ENCODE measurements at places on chromosomes 6 and 20.

- no peak for DNase-seq
Measured at GRCh38 chr6:129370268-129370916, 339.6 kb downstream of the ARHGAP18 start.

- no peak for DNase-seq
Measured at GRCh38 chr6:53358440-53359094, 9.8 kb upstream of the ELOVL5 start.

- DNase-seq, result no peak
Measured at GRCh38 chr6:50608421-50608820, 104.9 kb upstream of the TFAP2D start.

DNA sequence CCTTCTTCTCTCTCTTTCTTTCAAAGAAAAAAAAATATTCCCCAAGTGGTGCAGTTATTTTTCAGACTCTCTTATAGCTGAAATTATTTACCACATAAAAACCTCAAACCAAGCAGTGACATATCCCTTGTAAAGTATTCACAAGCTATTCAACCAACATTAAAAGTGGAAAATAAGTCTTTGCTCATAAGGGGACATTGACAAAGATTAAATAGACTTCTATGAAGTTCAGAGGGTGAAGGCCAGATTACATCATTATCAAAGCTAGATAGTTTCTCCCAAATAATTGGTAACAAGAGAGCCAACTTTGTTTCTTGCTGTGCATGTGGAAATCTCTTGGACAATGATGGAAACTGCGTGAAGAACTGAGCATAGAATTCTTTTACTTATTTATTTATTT, 379.8 kb upstream of the RSPO3 start:
- no peak for DNase-seq

- DNase-seq, result no peak
Measured at GRCh38 chr20:44861531-44862006, 23.9 kb upstream of the YWHAB start.

GRCh38 chr6:83221889-83222479, 28.8 kb downstream of the RWDD2A start:
- DNase-seq, result no peak

DNA sequence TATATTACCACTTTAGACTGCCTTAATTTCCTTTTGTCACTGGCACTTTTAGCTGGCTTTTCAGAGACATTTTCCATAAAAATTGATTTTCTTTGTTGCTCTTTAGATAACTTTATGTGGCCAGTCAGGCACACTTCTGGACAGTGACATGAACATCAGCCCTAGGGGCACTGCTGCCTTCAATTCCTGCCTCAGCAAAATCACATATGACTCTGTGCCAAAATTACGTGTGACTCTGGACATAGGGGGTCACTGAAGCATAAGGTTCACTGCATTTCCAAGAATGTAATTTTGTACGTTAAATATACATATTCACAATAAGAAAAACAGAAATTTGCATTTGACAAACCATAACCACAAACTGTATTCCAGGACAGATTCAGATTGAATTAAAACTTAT, 66.5 kb downstream of the ESF1 start:
- DNase-seq, result no peak

DNA sequence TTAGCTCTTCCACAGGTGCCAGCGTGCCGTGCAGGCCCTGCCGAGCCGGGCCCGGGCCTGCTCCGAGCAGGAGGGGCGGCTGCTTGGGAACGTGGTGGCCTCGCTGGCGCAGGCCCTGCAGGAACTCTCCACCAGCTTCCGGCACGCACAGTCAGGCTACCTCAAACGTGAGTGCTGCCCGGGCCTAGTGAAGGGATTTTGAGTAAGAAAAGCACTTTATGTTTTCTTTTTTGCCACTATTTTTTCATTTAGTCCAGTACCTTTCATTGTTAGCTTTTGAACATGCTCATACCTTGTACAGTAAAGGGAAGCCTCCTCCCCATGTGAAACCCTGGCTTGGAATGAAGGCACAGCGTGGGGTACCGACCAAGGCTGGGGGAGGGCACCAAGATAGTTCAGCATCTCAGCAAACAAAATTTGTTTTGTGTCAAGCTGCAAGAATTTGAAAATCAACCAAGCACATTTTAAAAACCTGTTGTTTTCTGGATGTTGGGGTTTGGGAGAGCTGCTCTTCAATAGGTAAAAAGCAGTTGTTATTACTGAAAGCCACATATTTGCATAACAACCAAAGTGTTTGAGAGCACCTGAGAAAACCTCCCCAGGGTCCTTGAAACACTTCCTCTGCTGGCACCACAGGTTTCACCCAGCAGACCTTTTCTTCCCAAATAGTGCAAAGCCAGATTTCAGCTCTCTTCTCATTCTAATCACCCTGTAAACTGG, 18.4 kb downstream of the STX16 start:
- no peak for DNase-seq

- no peak for DNase-seq
Measured at GRCh38 chr6:140708441-140708840, 1334.0 kb upstream of the CITED2 start.

GRCh38 chr20:19858466-19859371, 100.7 kb downstream of the RIN2 start:
- no peak for DNase-seq

GRCh38 chr6:167984876-167985604, 12.4 kb upstream of the KIF25 start:
- DNase-seq, result no peak

- DNase-seq, result peak; percentile 18
Measured at GRCh38 chr20:49323622-49324238, 45.9 kb upstream of the ZNFX1 start.

- DNase-seq, result no peak
Measured at GRCh38 chr6:29666826-29667130, 9.9 kb downstream of the MOG start.

DNA sequence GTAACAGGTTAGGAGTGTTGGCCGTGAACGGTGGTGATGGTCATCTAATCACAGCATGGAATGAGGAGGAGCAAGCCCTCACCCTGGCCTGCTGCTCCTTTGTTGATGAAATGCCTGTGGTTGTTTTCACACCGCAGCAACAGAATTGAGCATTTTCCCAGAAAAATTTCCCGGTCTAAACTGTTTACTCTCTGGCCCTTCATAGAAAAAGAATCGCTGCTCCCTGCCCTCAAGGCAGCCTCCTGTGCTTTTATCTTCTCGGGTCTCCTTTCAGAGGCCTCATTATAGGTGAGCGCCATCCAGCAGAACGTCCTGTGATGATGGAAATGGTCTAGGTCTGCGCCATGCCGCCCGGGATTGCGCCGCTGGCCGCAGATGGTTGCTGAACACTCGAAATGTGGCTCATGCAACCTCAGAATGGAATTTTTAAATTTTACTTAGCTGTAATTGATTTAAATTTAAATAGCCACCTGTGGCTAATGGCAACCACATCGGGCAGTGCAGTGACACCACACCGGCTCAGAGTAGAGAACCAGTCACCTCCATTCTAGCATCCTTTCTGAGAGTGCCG, 30.2 kb downstream of the PHACTR3 start:
- no peak for DNase-seq

DNA sequence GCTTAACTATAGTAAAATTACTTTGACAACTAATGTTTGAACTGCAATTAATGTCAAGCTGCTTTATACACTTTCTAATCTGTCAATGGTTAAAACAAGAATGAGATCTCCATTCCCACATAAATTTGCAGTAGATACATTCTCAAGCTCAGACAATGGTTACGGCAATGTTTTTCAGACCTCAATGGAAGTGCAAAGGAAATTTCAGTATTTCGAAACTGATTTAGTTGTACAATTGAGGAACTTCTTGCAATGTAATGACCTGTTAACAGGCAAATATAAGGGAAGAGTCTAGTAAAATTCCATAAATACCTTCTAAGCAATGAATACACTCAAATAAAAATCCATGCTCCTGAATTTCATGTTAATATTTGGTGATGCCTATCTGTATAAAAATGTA, 94.7 kb downstream of the ADTRP start:
- DNase-seq, result no peak

GRCh38 chr6:145141572-145141971, 593.7 kb downstream of the EPM2A start:
- no peak for DNase-seq

- no peak for DNase-seq
Measured at GRCh38 chr6:156024339-156024738, 568.7 kb upstream of the NOX3 start.

DNA sequence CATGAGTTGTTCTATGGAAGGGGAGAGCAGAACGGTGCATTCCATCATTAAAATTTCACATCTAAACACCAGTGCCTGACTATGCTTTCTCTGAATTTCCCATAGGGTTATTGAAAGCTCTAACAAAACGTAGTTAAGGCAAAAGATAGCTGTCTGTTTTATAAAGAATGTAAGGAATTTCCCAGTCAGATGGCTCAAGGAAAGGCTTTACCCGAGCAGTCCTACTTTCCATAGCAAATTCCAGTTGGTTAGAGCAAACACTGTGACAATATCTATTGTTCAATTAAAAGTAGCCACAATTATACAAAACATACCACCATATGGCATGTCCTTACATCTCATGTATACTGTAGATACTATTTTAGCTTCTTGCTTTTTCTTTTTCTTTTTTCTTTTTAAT, 1059.5 kb upstream of the FLRT3 start:
- no peak for DNase-seq

DNA sequence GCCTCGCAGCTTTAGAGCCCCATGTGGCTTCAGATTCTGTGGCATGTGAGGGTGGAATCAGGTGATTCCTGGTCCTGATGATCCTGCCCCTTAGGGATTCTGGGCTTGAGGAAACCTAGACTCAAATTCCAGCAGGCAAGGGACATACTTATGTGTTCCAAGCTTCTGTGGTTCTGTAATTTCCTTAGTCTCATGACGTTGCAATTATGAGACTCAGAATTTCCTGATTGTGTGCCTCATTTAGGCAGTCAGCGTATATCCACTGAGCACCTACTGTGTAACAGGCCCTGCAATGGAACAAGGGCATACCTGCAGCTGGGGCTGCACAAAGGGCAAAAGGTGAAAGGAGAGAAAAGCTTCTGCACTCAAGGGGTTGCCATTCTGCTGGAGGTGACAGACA, 11.6 kb upstream of the BPIFB4 start:
- no peak for DNase-seq
